ENCODE measurements at places on chromosomes 1 and 21. TPM values are rescaled to one million over a fixed set of nuclear protein-coding genes. Genes with fewer than 3 reads are reported as not detected.

B3GALNT2 gene
- total RNA-seq: 31.1 TPM

OLIG2 gene
- 44.0 TPM for total RNA-seq

NHLH2 gene
- 5.6 TPM for total RNA-seq

FBXO28 gene
- total RNA-seq: 26.0 TPM

EXOC8 gene
- total RNA-seq: 26.9 TPM

TPTE gene
- not detected for total RNA-seq

SUMO3 gene
- total RNA-seq: 66.8 TPM
